ENCODE measurements at places on chromosomes 2 and 18. TPM values are rescaled to one million over a fixed set of nuclear protein-coding genes. Genes with fewer than 3 reads are reported as not detected.

The IMPA2 gene
- 54.6 TPM for total RNA-seq

The RAX gene
- not detected for total RNA-seq

The DYSF gene
- 37.7 TPM for total RNA-seq

The CCDC148 gene
- 1.2 TPM for total RNA-seq

The LYPD6 gene
- 0.29 TPM for total RNA-seq

The OTOS gene
- total RNA-seq = not detected

The CDCA7 gene
- 4.1 TPM for total RNA-seq

The RPRM gene
- 0.26 TPM for total RNA-seq

The ANKRD29 gene
- 72.0 TPM for total RNA-seq

The FBXO48 gene
- total RNA-seq = 1.8 TPM

The CFAP221 gene
- 26.3 TPM for total RNA-seq

The RNF152 gene
- 21.2 TPM for total RNA-seq

The HRH4 gene
- total RNA-seq = 1.7 TPM

All from upper lobe of right lung (tissue), 1 donor.